Activated T-helper 1 cell treated with anti-CD3 and anti-CD28 coated beads, Interleukin-2, amount 50 U/mL, for 16 hours (primary cell): ENCODE measurements at places on chromosomes 2 and 18.
A peak's percentile ranks its signal among the peaks of the same experiment; 100 is the strongest.

DNA sequence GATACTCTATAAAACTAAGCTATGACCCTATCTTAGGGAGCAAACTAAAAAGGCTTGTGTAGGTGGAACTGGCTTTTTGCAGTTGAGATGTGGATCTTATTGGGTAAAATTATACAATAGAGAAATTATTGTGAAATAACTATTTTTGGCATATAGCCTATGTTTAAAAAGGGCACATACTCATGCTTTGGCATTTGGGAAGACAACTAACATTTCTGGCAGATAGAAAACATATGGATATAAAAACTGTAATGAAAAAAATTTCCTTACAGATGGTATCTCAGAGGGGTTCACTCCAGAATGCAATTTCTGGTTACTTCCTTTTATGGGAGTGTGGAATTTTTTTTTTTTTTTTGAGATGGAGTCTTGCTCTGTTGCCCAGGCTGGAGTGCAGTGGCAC lies 120.1 kb upstream of the CCDC195 start:
- DNase-seq, result no peak

DNA sequence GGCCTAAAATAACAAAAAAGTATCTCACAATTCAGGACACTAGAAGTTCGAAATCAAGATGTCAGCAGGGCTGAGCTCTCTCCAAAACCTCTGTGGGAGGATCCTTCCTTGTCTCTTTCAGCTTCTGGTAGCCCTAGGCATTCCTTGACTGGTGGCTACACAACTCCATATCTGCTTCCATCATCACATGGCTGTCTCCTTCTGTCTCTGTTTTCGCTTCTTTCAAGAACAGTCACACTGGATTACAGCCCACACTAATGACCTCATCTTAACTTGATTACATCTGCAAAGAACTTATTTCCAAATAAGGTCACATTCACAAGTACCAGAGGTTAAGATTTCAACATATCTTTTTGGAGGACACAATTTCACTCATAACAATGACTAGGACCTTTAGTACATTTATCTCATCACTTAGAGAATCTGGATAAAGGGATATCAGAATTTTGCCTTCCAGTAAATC lies 275.2 kb downstream of the IRS1 start:
- no peak for DNase-seq

DNA sequence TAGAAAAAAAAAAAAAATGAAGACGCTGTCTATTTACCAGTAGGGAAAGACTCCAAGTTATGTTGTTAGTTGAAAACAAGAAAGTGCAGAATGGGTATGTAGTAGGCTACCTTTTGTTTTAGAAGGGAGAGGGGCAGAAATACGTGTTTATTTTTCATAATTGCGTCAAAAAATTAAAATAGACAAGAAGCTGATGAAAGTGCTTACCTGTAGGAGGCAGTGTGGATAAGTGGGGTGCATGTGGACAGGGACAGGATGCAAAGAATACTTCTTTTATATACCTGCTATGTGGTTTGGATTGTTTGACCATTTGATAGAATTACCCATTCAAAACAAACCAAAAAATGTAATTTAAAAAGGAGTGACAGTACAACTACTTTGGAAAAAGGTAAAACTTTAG lies 3.0 kb upstream of the GCG start:
- no peak for DNase-seq

GRCh38 chr2:189393440-189394111 lies 47.7 kb upstream of the WDR75 start:
- no peak for DNase-seq

DNA sequence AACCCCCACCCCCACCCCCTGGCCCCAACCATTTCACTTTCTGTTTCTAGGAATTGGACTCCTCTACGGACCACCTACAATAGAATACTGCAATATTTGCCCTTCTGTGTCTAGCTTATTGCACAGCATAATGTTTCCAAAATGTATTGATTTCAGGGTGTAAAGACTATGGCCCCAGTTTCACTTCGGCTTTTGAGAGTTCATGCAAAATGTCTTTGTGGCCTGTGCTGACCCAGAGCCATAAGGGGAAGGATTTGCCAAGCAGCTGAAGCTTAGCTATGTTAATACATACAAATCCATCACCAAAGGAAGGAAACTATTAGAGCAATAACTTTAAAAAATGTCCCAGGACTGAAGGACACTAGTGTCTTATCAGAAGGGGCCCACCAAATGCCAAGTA lies 11.2 kb upstream of the ATP9B start:
- DNase-seq, result no peak

DNA sequence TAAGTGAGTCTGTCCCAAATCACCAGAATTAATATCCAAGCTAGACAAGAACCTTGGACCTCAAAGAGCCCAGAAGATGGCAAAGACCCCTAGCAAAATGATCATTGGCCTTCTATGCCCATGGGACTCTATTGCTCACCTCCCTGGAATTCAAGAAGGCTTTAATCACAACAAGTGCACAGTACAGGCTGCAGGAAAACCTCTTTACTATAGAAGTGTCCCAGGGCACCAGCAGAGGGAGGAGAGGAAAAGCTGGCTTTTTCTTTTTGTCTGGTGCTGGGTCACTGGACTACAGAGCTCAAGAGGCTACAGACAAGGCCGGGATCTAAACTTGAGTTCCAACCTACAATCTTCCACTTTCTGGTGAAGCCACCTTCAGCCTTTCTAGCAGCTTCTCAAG lies 88.3 kb upstream of the PPP1CB start:
- DNase-seq, result no peak

DNA sequence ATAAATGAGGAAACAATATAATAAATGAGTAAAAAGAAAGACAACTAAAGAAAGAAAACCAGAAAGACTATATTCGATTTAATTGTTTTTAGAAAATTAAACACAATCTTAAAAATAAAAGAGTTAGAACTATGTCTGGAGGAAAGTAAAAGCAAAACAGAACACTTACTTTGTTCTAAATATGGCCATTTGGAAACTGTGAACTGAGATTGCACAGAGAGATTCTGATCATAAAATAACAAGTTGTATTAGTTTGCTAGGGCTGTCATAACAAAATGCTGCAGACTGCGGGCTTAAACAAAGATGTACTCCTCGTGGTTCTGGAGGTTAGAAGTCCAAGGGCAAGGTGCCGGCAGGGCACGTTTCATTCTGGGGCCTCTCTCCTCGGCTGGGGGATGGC lies 128.1 kb upstream of the AQP4 start:
- DNase-seq, result no peak

GRCh38 chr2:12649602-12650400 lies 66.9 kb upstream of the TRIB2 start:
- no peak for DNase-seq

DNA sequence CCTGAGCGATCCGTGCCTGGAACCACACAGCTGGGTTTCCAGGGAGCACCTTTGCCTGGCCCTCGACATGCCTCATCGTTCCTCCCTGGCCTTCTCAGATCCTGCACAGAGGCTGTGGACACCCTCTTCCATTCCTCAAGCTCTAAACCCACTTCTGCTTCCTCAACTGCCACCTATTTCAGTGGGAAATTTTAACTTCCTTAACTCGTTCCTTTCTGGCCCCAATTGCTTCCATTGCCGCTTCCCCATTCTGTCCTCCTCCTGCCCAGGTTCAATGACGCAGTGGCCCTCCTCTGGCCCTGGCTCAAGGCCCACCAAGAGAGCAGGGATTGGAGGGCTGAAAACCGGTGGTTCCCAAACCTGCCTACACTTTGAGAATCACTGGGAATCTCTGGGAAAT lies 4.8 kb upstream of the B3GNT7 start:
- no peak for DNase-seq

DNA sequence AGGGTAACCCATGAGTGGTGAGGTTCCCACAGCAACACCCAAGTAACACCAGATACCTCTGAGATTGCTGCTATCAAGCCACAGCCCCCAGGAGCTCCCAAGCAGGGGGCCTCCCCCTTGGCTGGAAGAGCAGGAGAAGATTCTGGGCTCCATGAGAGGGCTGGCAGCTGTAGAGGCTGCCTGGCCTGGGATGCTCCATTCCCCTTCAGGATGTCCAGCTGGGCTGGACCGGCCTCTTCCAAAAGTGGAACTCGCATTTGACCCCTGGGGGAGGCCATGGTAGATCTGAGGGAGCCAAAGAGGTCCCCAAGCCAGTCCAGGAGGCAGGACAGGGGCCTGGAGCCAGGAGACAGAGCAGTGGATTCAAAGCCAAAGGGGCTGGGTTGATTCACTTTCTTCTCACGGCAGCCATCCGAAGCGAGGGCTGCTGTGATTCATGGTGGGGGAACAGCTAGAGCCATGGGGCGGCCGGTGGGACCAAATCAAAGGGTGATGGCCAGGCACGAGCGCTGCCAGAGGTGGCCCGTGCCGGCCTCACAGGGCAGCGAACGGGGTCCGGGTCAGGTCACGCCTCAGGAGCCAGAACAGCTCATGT lies 95.3 kb upstream of the ID2 start:
- DNase-seq, result no peak

DNA sequence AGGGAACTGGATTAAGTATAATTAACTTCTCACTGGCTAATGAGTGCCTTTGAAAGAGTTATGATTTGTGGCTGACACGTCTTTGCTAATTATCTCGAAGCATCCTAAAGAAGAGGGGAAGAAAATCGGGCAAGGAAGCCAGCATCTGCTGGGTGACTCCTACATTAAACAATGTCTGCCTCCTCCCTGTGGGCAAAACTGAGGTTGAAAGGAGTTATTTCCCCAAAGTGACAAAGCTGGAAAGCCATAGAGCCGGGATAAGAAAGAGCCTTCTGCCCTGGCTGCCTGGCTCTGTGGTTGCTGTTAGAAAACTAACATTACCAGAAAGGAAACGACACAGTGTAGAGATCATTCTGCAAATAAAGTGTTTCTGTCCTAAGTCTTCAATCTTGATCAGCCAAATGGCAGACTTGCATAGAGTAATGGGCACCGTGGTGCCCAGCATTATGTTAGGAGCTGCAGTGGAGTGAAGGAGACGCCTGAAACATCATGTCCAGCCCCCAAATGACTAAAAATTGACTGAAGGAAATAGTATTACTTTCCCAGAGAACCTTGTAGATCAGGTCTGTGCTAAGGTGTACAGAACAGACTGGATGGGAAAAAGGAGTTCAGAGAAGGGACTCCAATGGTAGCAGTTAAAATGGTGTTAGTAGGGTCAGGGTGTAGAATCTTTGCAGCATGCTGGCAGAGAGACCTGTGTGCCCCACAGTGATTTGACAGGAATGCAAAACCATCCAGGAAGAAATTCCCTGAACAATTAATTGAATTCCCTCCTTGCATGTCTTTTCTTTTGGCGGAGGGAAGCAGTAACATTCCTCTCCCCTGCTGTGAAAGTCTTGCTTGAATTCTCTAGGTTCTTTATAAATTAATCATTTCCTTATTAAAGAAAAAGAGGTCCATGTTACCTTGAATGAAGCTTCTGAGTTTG lies 44.4 kb downstream of the ALPK2 start:
- DNase-seq, result no peak

DNA sequence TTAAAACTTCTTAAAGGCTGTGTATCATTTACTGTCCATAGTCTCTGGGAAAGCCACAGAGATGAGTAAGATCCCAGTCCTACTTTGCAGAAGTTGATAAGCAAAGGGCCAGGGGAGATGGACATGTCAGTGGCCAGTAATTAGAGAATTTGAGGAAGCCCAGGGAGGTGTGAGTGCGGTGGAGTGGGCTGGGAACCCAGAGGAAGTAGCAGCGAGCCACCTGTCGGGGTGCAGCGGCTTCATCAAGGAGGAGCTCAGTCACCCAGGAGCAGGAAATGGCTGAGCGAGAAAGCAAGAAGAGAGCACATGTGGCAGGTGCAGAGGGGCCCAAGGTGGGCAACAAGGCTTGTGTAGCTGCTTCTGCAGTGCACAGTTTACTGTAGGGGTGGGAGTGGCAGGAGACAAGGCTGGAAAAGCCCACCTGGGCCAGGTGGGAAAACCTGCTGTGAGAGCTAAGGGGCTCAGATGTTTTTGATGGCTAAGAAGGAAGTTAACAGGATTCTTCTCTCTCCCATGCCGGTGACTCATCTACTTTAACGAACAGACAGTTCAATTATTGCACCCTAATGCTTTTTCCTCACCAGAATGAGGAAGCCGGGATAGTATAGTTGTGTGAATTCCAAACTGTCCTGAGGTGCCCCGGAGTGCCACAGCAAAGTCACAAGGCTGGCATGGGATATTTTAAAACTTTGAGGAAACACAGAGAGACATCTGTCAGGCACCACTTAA lies 34.8 kb upstream of the MGAT5 start:
- peak; percentile 22 for DNase-seq

- peak; percentile 39 for DNase-seq
These were observed 5.5 kb downstream of the TMBIM1 start for GRCh38 chr2:218286570-218287459.

- DNase-seq, result no peak
These were observed 77.7 kb downstream of the RHOB start for GRCh38 chr2:20524412-20525040.

DNA sequence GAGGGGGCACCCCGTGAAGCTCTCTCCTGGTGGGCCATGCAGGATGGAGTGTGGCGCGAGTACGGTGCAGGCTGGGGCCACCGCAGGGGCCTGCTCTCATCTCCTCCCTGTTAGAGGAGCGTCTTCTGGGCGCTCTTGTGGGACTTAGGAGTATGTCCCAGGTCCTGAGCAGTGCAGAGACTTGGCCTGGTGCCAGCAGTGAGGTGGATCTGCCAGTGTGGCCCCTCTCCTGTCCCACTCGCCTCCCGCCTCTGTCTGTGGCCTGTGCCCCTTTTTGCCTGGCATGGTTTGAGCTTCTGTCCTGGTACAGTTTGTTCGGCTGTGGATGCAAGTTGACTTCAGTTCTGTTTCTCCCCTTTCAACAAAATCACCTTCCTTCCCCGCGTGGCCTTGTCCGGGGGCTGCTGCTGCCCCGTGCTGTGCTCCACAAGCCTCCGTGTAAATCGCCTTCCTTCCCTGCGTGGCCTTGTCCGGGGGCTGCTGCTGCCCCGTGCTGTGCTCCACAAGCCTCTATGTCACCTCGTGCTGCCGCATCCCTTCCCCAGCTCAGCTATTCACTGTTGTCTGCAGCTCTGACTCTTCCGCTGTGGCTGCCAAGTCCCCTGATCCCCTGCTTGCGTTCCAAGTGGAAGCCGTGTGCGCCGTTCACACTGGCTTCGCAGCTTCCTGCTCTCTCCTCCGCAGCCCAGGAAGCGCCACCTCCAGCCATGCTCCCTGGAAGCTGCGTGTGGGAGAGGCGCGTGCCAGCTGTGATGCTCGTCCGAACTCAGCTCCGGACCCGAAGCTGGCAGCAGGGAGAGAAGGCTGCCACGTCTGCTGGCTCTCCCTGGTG lies 13.7 kb downstream of the LDLRAD4 start:
- DNase-seq, result no peak

- no peak for DNase-seq
These were observed 6.0 kb downstream of the TXNL1 start for GRCh38 chr18:56632070-56633022.

- DNase-seq, result no peak
These were observed 90.5 kb downstream of the GALNT1 start for GRCh38 chr18:35671966-35672603.
